ENCODE measurements at places on chromosomes 4 and X.
A peak's percentile ranks its signal among the peaks of the same experiment; 100 is the strongest.

DNA sequence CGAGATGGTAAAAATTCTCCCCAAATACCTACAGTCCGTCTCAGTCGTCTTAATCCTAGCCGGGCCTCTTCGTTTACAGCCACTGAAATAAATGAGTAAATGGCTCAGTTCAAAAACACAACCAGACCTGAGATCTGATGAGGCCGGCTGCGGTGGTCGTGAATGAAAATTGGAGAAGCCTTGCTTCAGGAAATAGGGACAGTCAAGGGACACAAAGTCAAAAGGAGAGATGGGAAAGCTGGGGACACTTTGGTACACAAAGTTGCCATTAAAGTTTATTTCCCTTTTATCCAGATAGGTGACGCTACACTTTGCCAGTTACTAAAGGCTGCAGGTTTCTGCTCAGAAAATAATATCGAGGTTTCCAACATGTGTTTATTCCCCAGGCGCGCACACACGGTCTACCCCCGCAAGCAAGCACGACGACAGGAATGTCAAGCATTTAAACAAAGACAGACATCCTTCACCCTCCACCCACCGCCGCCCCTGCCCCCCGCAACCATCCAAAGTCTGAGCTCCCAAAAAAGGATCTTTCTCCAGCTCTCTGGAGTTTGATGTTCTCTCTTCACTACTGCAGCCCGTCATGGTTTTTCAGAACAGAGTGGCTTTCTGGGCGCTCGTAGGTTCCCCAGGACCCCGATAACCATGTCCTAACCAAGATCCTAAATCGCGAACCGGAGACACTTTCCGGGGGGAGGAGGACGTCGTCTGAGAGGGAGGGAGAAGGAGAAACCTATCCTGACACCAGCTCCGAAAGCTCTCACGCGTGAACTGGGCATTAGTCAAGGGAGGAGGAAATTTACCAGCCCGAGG is 1.3 kb upstream of the PCDH7 start:
- no peak for DNase-seq

GRCh38 chr4:111231281-111231680 is 608.4 kb upstream of the PITX2 start:
- DNase-seq: no peak

- DNase-seq: no peak
Measured at GRCh38 chrX:150635952-150636351, 57.2 kb upstream of the MTMR1 start.

DNA sequence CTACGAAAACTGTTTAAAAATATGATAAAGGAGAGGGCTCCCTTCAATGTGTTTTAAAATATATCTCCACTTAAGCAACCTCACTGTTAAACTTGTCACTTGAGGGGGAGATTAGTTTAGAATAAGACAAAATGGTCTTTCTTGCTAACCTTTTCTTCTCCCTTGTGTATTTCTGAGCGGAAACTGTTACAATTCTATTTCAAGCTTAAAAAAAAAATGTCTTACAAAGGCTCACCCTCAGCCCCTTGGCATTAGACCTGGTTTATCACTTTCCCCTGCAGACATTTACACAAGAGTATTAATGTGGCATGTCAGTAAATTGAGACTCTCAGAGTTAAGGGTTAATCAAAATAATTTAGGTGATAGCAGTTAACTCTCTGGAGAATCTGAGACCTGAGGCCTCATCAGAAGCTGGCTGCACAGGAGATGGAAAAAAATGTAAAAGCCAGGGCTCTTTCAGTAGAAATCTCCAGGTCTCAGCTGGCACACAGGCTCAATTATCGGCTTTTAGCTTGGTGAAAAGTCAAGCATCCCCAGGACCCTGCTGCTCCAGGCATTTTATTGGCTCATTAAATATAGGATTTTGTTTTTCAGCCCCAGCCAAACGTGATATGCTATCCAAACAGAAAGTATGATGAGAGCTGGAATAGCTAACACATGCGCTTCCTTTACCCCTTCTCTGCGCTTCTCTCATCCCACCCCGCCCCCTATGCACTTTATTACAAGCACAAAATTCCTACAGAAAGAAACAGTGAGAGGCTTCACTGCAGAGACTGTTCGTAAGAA is 130.5 kb downstream of the PPA2 start:
- DNase-seq: no peak

- DNase-seq: no peak
Measured at GRCh38 chr4:25816591-25817058, 46.2 kb downstream of the SEL1L3 start.

DNA sequence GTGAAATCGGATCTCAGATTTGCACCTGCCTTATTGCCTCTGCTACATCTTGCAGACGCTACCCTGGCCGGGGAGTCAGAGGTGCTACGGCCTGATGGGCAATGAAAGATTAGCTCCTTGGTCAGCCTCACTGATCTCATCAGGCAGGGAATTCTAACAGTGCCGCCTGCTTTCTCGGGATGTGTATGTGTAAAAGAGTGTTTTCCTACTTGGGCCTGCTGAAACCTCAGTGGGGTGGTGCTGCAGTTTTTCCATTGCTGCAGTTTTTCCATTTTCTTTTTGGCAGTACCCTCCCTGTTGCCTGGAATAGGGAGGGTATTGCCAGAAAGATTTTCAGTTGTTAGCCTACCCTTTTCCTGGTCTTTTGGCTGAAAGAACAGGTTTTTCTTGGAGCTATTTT is 117.5 kb downstream of the CDKL5 start:
- DNase-seq: no peak

DNA sequence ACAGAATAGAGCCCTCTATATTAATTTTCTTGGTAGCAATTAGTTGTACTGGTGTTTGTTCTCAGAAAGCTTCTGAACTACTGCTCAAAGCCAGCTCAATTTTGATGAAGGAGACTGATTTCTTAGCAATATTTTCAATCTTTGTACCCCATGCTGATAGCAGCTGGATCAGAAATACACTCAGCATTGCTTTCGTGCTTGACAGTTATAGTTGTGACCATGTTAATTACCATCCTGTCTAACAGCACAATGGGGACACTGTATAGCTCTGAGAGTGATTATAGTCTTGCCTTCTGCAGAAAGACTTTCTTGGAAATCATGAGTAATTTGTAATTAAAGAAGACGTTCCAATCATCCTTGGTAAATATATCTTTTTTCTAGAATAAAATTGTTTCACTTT is 79.7 kb upstream of the GNPDA2 start:
- no peak for DNase-seq

- no peak for DNase-seq
Measured at GRCh38 chr4:95572304-95572991, 23.7 kb upstream of the UNC5C start.

- no peak for DNase-seq
Measured at GRCh38 chr4:139682741-139683151, 17.1 kb downstream of the MGST2 start.

- no peak for DNase-seq
Measured at GRCh38 chrX:54695816-54696487, 102.1 kb downstream of the ITIH6 start.

DNA sequence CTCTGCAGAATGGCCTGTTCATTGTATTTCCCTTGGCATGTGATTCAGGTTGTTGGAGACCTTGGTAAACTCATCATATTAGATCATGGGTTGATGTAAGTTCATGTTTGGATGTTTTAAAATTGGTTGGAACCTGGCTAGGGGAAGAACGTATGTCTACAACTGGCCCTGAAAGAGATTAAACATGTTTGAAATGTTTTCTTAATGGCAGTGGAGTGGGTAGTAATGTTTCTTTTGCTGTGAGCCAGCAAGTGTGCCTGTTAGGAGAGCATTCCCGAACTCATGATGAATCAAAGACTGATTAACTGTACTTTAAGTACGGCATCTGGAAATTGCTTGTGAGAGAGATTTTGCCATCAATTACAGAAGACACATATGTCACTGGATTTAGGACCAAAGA is 44.5 kb upstream of the SLC4A4 start:
- DNase-seq: no peak

DNA sequence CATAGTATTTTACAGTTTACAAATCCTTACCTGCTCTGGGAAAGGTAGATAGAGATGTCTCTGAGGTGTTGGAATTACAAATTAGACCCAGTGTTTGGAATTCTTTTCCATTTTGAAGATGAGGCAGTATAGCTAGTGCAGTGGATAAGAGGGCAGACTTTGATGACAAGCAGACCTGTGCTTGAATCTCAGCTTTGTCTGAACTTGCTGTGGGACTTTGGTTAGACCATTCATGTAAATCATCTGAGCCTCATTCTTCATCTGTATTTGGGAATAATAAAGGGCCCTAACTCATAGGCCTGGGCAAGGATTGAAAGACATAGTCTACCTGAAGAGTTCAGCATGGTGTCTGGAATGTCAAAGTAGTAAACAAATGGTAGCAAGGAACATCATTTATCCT is 77.2 kb upstream of the BOD1L1 start:
- no peak for DNase-seq

GRCh38 chrX:129043138-129043537 is 480.2 kb downstream of the SMARCA1 start:
- DNase-seq: no peak

DNA sequence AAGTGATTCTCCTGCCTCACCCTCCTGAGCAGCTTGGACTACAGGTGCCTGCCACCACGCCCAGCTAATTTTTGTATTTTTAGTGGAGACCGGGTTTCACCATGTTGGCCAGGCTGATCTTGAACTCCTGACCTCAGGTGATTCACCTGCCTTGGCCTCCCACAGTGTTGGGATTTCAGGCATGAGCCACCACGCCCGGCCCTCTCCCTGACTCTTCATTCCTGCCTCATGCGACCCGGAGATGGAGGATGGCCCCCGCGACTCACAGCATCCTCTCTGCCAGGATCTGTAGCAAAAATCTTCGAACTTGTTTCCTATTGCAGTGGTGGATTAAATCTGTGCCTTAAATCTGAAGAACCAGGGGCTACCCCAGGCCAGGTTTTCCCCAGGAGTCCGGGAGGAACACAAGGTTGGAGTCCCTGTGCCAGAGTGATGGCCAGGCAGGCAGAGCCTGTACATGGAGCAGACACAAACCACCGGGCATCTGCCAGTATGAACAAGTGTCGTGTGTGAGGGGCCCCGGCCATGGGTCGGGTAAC is 11.5 kb downstream of the CPLX1 start:
- no peak for DNase-seq

- no peak for DNase-seq
Measured at GRCh38 chr4:41212616-41213203, 1.6 kb downstream of the APBB2 start.

DNA sequence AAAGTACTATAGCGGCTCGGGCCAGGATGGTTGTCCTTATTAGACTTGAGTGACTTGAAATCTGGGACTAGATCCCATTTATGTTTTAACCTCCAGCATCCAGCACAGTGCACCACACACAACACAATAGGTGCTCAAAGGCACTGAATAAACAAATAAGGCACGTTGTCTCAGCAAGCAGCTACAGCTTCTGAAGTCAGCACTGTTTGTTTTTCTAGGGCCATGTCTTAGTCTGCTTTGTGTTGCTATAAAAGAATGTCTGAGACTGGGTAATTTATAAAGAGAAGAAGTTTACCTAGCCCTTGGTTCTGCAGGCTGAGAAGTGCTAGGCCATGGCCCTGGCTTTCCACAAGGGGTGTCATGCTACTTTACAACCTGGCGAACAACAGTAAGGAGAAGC is 102.1 kb upstream of the LNX1 start:
- DNase-seq: no peak

DNA sequence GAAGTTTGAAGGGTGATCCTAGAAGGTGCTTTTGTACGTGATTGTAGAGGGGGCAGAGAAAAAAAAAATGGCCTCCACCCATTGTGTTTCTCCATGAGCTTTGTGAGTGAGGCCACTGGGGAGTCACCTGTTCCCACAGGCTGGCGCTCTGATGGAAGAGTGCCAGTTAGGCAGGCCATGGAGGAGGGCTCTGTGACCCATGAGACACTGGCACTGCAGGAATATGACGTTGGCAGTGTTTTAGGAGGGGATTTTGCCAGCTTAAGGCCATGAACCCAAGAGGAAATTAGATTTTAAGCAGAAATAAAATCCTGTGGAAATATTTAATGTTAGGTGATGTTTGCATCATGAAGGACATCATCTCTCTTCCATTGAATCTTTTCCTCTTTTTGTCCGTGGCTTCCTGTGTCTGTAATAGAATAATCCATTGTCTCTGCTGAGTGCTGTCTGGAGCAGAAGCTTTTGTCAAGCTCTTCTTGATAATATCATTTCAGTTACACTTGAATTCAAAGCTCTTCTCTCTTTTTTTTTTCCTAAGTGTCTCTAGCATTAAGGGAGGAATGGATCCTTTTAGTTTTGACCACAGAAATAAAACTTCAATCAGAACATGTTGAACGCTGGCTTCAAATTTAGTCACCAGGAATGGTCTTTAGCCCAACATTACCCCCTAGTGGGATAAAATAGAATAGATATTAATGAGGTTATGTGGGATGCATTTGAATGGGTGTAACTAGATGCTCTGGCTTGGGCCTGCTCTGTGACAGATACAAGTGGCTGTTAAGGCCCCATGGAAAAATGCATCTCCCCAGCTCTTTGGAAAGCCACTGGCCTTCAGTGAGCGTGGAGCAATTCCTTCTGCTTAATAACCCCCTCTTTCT is 41.0 kb upstream of the UCP1 start:
- DNase-seq: no peak

- no peak for DNase-seq
Measured at GRCh38 chr4:71711044-71711984, 72.6 kb downstream of the GC start.

- DNase-seq: no peak
Measured at GRCh38 chr4:189294574-189294973, 646.1 kb upstream of the FRG1 start.

DNA sequence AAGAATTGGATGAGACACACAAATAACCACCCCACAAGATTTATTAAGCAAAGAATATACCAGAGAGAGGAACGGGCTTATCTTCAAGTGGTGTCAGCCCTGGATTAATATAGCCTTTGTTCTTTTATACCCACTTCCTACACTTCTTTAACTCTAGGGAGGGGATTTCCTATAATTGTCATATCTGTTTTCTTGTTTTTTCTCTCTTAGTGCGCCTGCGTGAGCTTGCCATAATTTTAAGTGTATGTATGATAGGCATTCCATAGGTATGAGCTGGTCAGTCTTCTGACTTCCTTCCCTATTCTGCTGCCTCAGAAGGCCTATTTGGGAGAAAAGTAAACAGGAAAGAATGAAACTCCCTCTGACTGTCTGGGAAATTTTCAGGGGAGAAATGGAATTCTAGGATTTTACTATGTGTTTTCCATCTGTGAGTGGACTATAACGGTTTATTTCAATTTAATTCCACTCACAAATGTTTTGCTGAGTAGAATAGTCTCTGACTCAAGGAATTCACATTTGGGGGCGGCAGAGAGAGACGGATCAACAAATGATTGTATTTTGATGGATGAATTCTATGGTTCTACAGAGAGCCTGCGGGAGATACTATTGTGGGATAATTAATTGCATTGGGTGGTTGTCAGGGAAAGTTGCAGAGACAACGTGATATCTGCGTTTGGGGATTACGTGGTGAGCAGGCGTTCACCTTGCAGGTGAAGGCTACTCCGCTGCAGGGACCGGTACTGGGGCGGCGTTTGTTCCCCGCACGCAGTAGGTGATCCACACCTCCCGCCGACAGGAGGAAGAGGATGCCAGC is 626 bp upstream of the CEP135 start:
- peak; percentile 28 for DNase-seq

GRCh38 chrX:100931218-100931924 is 2.7 kb upstream of the XKRX start:
- DNase-seq: no peak
